ENCODE measurements at places on chromosomes 4 and X.
A peak's percentile ranks its signal among the peaks of the same experiment; 100 is the strongest.

DNA sequence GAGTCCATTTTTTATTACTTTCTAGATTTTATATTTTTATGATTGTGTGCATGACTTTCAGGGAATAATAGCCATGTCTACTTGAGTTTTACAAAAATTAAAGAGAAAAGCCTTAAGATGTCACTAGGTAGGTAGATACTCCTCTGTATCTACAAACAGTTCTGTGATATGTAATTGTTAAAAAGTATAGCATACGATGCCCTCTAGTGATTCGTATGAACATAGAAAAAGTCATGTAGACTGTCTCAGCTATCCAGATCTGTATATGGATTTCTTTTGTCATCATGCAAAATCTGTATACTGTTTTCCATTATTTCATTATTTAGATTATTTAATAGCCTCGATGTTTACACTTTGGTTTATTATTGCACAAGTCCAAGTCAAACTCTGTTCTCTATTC is 856.6 kb downstream of the CENPC start:
- DNase-seq = peak; percentile 43

DNA sequence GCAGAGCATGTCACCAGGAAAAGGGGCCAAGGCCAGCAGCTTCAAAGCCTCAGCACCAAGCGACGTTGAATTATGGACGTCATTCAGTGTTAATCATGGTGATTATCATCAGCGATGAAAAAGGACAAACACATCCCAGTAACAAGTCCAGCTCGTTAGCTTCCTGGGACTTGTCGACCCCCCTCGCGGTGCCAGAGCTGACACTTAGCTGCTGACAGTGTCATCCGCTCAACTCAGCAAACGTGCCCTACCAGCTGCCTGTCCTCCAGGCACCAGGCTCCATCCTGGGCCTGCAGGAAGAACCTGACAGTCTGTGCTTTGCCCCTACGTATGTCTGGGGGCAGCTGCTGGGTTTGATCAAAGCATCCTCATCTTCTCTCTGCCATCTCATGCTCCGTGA is 137.0 kb upstream of the PSAPL1 start:
- DNase-seq = no peak

DNA sequence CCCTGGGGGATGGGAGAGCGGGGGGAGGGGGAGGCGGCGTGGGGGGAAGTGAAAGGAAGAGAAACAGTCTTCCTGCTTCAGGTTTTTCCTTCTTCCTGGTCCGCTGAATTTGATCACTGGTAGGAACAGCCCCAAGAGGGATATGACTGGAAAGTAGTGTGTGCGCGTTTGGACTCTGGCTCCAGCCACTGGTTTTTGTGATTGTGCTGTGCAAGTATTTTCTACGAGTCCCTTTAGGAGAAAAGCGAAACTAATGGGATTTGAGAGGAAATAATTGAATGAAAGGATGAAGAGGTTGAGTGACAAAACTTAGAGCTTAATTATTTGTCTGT is 836 bp downstream of the PRRG1 start:
- DNase-seq = peak; percentile 22

DNA sequence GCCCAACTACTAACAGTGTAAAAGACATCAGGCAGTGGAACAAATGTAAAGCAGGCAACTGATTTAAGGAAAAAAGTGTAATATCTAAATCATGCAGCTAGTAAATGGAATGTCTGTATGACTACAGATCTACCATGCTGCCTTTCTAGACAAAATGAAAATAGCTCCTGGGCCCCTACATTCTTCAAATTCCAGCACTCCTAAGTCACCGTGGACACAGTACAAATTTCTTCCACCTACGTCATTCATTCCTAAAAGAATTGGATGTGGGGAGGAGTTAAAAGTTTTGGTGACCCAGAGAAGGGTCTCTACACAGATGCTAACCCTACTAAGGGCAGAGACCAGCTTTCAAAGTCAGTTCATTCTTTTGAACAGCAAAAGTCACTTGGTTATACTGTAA is 137.2 kb upstream of the ARHGEF9 start:
- DNase-seq = peak; percentile 36

DNA sequence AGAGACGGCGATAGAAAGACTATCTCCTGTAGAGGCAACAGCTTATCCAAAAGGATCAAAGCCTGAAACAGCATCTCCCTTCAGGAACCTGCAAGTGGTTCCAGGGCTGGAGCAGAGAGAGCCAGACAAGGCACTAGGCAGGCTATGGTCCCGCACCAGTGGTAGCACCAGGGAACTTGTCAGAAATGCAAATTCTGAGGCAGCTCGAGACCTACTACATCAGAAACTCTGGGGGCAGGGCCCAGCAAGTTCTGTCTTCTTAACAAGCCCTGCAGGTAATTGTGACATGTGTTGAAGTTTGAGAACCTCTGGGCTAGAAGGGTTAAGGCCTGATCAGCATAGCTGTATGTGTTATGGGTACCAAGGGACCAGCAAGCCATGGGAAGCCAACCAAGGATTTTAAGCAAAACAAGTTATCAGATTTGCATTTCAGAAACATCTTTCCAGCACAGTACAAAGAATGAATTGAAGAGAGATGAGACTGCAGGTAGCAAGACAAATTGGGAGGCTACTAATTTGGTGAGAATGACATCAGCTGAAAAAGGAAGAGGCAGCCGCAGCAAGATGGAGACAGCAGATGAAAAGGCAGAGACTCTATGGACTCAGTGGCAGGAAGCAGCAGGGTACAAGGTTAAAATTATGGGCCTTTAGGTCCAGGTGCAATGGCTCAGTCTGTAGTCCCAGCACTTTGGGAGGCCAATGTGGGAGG is 139.7 kb downstream of the TSPAN5 start:
- no peak for DNase-seq

GRCh38 chr4:158016511-158016910 is 156.3 kb downstream of the GASK1B start:
- DNase-seq = no peak

DNA sequence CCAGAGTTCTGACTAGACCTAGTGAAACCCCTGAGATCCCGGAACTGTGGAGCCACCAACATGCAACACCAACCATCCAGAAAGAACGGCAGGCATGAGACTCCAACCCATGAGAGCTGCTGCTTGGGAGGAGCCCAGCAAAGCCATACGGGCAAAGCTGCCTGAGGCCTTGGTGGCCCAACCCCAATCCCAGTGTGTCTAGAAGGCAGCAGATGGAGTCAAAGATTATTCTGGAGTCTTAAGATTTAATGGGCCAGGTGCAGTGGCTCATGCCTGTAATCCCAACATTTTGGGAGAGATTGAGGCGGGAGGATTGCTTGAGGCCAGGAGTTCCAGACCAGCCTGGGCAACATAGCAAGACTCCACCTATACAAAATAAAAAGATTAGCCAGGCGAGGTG is 49.2 kb upstream of the PDK3 start:
- DNase-seq = no peak

- DNase-seq = no peak
Measured at GRCh38 chr4:8182858-8183725, 16.0 kb upstream of the SH3TC1 start.

GRCh38 chrX:69616457-69617203 is 717 bp downstream of the EDA start:
- no peak for DNase-seq

- DNase-seq = no peak
Measured at GRCh38 chrX:149120459-149120858, 384.6 kb downstream of the IDS start.

GRCh38 chr4:83149865-83150652 is 35.5 kb upstream of the PLAC8 start:
- DNase-seq = no peak

- no peak for DNase-seq
Measured at GRCh38 chr4:3712936-3713335, 53.2 kb upstream of the ADRA2C start.

- DNase-seq = no peak
Measured at GRCh38 chrX:47170861-47171692, 22.6 kb upstream of the UBA1 start.

DNA sequence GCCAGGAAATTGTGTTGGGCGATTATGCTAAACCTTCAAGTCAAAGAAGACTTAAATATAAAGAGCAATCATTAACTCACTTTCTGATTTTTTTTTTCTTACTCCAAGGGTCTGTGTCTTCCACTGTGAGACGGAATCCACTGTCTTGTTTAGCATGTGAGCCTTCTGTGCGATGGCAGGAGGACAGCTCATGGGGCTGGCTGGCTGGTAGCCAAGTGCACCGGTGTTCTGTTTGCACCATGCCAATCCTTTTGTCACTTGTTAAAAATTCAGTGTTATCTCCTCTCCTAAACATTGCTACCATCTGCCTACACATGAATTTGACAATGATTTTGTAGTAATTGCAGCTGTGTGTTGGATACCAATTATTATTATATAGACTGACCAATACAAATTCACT is 1056.3 kb upstream of the IGFBP7 start:
- no peak for DNase-seq

DNA sequence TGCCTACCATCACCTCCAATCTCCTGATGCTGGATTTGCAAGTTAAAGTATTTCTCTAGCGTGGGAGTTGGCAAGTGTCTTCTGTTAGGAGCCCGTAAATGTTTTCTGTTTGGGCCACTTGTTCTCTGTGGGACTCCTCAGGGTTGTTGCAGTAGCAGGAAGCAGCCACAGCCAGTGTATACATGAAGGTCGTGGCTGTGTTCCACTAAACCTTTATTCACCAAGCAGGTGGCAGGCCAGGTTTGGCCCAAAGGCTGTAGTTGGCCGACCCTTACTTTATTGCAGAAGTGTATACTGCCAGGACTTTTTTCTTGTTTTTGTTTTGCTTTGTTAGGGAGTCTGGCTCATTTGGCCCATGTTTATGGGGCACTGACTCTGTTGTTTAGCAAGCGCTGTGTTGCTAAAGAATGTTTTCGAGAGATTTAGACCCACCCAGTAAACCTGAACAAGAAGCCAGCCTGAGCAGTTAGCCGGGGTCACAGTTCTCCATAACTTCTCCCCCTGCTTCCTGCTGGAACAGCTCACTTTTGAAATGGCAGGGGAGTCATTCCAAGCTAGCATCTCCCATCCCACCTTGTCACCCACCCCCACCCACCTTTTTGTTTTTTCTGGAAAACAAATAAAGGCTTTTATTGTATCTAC is 58.8 kb downstream of the SHROOM2 start:
- no peak for DNase-seq

DNA sequence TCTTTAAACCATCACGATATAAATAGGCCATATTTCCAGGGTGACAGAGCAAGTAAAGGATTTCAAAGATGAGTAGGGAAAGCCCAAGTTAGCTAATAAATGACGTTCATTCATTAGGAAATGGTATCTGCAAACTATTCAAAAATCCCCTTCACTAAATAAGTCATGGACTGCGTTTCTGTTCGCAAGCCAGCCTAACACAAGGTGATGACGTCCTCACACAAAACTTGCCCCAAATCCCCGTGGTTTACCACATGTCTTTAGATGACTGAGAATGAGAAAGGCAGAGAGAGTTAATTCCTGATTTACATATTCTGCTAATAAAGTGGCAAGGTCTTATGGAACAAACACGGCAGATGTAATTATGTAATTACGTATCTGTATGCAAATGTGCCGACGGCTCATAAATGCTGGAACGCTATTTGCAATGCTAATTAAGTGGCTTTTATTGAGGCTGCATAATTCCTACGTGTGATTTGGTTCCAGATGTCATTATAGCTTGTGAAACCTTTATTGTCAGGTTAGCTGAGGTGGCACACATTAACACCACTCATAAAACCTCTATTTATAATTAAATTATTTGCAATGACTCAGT is 437.7 kb upstream of the FRG1 start:
- no peak for DNase-seq

GRCh38 chr4:78207541-78207940 is 150.4 kb downstream of the FRAS1 start:
- DNase-seq = no peak

- DNase-seq = no peak
Measured at GRCh38 chrX:68049466-68049865, 383.8 kb downstream of the OPHN1 start.

DNA sequence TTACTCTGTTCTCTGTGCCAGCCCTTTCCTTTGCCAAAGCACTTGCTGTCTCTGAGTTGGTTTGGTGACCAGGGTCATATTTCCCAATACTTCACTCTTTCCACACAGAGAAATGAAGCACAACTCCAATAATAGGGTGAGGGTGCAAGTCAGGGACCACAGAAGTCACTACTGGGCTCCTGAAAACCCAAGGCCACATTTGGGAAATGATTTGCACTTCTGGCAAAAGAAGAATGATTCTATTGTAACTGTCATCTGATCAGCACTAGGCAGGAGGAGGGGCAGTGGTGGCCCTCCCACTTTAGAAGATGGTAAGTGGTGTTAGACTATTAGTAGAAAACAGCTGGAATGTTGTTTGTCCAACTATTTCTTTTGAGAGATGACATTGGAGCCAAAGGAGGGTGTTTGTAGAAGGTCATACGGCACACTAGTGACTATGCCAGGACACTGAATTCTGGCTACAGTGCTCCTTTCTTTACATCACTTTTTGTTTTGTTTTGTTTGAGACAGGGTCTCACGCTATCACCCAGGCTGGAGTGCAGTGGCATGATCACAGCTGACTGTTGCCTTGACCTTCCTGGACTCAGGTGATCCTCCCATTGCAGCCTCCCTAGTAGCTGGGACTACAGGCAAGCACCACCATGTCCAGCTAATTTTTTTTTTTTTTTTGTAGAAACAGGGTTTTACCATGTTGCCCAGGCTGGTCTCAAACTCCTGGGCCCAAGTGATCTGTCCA is 10.8 kb upstream of the HADH start:
- no peak for DNase-seq

- DNase-seq = no peak
Measured at GRCh38 chr4:1964971-1965370, 43.8 kb downstream of the NELFA start.

DNA sequence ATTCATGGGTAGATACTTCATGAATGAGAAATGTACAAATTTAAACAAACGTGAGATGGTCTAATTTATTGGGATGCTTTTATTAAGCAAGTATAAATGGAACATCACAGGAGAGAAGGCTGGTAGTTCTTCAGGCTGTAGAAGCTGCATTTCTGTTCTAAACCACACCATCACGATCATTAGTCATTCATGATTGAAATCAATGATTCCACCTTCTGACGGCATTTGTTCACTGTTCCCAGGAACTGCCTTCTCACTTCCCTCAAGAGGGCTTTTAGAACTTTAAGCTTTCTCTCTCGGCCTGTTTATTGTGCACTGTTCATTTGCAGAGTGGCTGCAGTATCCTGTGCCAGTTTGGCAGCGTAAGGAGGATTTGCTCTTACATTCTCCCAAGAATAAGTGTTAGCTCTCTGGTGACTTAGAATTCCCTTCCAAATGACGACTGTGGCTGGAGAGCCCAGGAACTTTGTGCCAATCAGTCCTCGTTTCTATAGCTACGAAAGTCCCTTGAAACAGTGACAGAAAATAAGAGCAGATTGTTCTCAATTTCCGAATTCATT is 54.7 kb downstream of the MFAP3L start:
- no peak for DNase-seq

- no peak for DNase-seq
Measured at GRCh38 chr4:71691416-71692073, 92.3 kb downstream of the GC start.

Measured in ACHN (cell line).